Hematopoietic multipotent progenitor cell (in vitro differentiated cells): ENCODE measurements at places on chromosomes 12 and 14. TPM values are rescaled to one million over a fixed set of nuclear protein-coding genes. Genes with fewer than 3 reads are reported as not detected.

RTN1 gene
- total RNA-seq = 0.54 TPM

ACACB gene
- 28.8 TPM for total RNA-seq

LRP1-AS gene
- total RNA-seq = not detected

SLC8B1 gene
- total RNA-seq = 37.4 TPM

KRT79 gene
- total RNA-seq = under 0.01 TPM

IL22 gene
- not detected for total RNA-seq

SERPINA1 gene
- total RNA-seq = 3.8 TPM

SDR9C7 gene
- not detected for total RNA-seq

KRT78 gene
- not detected for total RNA-seq

MUCL1 gene
- total RNA-seq = not detected

PRB2 gene
- not detected for total RNA-seq

CAPZA3 gene
- total RNA-seq = not detected

UBE3B gene
- total RNA-seq = 21.0 TPM

TUNAR gene
- not detected for total RNA-seq

GRCh38 chr14:95431199-95432143, 85.0 kb downstream of the SYNE3 start:
- peak; percentile 34 for DNase-seq

DNA sequence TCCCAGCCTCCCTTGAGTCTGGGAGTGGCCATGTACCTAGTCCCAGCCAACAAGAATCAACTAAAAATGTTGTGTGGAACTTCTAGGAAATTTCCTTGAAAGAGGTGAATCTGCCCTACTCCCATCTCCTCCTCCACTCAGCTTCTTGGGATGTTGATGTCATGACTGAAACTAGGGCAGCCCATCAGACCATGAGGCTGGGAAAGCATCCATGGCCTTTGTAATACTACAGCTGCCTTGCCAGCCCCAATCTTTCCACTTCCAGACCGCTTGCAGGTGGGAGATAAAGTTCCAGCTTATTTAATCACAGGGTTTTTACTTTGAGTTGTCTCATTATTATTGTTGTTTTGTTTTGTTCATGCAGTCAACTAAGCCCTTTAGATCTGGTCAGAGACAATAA, 170.3 kb upstream of the LMNTD1 start:
- no peak for DNase-seq

DNA sequence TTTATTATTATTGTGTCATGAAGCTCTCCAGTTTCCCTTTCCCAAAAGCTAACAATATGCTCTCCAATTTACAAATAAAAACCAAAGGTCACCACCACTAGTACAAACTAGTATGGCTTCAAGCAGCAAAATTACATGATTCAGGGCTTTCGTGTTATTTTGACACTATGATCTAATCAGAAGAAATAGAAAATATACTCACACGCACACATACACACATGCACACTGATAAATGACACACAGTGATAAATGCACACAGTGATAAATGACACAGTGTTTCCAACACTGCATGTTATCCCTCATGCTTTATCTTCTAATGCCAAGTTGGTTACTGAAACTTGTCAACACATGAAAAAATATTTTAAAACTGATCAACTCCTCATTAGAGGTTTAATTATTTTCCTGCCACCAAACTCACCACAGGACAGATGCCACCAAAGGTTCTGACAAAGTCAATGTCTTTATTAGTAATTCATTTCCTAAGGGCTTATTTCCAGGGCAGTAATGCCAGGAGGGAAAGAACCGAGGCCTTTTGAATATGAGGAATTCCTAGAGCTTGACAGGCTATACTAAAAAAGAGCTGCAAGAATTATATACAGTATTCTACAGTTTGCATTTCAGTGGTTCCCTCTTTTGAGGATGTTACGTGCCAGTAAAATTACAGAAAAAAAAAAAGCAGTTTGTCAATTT, 82.4 kb downstream of the PPP2R5E start:
- DNase-seq = no peak

DNA sequence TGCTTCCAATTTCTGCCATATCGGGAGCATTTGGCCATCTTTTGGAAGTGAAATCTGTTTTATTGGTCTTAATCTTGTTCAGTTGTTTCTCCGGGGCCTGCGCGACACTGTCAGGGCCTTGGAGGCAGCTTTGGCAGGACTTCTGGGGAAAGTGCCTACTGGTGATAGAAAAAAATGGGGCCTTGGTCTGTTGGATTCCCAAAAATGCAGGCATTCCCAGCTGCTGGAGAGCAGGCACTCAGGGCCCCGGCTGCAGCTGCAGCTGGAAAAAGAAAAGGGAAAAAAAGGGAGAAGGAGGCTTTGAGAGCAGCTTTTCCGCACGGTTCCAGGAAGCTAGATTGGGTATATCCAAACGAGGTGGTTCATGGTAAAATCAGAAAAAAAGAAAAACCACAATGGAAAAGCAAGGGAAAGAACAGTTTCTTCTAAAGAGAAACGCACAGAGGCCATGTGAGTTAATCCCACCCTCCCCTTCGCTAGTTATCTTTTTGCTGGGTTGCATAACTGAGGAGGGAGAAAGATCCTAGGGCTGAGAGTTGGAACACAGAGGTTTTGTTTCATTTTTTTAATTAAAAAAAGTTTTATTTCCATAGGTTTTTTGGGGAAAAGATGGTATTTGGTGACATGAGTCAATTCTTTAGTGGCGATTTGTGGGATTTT, 134.7 kb upstream of the RFLNA start:
- no peak for DNase-seq

DNA sequence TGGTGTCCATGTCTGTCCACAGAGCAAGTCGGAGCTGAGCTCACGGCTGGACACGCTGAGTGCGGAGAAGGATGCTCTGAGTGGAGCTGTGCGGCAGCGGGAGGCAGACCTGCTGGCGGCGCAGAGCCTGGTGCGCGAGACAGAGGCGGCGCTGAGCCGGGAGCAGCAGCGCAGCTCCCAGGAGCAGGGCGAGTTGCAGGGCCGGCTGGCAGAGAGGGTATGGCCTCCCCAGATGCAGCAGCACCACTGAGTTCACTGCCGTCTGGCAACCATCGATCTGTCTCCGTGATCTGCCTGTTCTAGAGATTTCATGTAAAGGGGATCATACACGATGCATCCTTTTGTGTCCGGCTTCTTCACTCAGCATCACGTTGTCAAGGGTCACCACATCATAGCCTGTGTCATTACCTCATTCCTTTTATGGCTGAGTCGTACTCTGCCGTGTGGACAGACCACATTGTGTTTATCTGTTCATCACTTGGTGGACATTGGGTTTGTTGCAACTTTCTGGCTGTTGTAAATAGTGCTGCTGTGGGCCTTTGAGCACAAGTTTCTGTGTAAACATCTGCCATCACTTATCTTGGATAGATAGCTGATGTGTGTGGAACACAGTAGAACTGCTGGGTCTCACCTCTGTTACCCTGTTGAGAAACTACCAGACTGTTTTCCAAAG, 21.9 kb downstream of the HIP1R start:
- DNase-seq = no peak

GRCh38 chr12:58408516-58408915, 467.1 kb downstream of the ATP23 start:
- no peak for DNase-seq

GRCh38 chr14:100675699-100676684, 50.7 kb upstream of the DLK1 start:
- no peak for DNase-seq

- no peak for DNase-seq
Measured at GRCh38 chr12:90593596-90594295, 361.2 kb downstream of the CCER1 start.

DNA sequence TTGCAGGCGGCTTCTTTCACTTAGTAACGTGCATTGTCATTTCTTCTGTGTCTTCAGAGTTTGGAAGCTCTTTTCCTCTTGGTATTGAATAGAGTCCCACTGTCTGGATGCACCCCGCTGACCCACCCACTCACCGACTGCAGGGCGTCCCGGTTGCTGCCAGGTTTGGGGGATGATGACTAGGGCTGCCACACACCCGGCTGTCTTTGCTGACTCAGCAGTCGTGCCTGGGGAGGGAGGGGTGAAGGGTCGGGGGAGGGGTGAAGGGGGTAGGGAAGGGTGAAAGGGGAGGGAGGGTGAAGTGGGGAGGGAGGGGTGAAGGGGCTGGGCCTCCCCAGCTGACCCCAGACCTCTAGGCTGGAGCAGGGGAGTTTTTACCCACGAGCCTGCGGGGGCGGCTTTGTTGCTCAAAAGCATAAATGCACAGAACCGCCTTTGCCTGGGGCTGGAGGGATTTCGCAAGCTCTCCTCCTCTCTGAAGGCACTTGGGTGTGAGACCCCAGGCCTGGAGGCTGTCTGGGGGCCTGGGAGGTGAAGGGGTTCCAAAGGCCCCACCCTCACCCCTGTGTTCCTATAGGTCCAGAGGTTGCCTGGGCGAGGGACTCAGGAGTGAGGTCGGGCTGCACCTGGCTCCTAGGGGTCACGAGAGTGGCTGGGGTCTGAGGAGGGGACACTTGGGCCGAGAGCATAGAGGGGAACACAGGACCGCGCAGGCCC, 31.3 kb upstream of the ULK1 start:
- peak; percentile 18 for DNase-seq

GRCh38 chr12:113174461-113175384, 10.6 kb downstream of the DDX54 start:
- DNase-seq = peak; percentile 76

DNA sequence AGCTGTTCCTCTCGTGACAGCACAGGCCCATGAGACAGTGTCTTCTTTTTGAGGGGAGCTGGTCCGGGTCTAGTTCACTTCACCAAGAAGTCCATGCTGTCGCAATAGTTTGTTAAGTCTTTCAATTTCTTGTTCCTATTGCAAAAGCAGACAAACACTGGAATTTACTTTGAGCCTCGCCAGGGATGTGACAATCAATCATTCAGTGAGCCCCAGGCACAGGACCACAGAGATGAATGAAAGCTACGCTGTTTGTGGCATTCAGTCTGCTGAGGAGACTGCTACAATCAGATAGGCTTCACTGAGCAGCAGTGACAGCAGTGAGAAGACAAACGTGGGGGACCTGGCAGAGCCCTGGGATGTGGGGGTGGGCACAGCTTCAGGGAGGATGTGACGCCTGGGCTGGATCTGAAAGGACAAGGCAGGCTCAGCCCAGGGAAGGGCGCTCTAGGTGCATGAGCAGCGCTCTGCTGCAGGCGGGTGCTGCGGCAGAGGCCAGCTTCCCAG, 35.5 kb downstream of the TCTN1 start:
- DNase-seq = no peak

GRCh38 chr14:34170882-34171281, 220.0 kb upstream of the EGLN3 start:
- DNase-seq = no peak

GRCh38 chr12:106976668-106977067, 10.3 kb downstream of the MTERF2 start:
- no peak for DNase-seq

- DNase-seq = no peak
Measured at GRCh38 chr14:90491911-90492531, 95.2 kb downstream of the CALM1 start.

DNA sequence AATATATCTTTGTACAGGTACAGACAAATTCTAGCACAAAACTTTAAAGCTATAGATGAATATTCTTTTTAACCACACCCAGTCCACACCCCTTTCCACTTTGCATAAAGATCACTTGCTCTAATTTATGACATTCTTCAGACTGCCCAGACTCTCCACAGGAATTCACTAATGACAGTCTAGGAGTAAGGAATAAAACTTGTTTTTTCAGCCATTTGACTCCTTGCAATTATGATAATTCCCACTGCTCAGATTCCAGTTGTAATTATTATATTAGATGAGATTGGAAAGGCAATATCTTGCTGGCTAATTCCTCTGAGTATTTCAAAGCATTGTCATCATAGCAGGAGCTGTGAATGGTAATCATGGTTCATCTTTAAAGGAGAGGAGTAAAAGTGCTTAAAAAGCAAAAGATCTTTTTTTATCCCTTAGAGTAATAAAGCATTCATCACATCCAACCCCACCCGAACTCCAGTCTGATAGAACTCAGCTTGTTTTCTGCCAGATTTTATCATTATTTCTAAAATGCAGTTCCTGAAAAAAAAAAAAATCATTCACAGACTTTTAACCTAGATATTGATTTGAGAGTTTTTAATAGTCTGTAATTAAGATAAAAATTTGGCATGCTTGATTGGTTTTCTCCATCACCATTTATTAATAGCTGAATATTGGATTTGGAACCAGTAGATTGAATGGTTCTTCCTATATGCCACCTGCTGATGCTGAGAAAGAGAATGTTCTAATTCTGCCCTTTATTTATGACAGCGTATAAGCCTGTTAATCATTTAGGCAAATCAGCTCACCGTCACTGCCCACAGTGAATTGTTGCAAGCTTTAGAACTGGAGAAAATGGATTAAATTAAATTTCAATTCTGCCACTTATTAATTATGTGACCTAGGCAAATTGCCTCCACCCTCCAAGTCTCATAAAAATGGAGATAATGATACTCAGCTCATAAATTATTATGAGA, 93.9 kb upstream of the RASSF8 start:
- DNase-seq = no peak

GRCh38 chr12:81896771-81897170, 137.6 kb upstream of the PPFIA2 start:
- peak; percentile 30 for DNase-seq

DNA sequence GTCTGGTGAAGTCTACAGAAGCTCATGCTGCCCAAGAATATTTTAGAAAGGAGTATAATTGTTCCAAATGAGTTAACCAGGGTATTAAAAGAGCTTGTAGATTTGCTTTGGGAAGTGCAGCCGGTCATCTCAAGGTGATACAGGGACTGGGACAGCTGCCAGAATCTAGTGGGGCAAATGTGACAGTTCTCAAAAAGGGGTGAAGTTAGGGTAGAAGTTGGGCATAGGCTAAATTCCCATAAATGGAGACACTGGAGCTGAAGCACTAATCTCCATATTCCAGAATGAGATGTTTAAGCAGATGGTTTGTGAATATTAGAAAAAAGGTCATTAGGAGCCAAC, 94.7 kb downstream of the ANO6 start:
- DNase-seq = no peak

GRCh38 chr14:52922656-52923055, 28.2 kb downstream of the FERMT2 start:
- no peak for DNase-seq

DNA sequence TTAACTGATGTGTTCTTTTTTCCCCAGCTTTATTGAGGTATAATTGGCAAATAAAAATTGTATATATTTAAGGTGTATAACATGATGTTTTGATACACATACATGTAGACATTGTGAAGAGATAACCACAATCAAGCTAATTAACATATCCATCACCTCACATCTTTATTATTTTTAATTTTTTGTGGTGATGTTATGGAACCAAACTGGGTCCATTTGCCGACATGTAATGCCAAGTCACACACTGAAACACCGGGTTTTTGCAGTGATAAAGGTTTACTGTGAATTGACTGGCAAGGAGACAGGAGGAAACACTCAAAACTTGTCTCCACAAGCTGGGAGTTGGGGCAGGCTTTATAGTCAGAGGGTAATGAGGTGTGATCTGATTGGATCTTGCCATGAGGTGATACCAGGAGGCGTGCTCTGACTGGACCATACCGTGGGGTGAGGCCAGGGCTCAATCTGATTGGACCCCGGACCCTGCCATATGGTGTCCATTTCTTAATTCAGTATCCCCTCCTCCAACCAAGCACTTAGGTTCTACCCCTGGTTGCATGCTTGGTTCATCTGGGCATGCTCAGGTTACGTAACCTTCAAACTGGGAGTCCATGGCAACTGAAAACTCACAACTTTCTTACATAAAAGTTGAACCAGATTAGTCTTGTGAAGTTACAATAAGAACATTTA, 11.8 kb upstream of the WSCD2 start:
- no peak for DNase-seq

GRCh38 chr14:24072881-24073877, 1.8 kb downstream of the CPNE6 start:
- no peak for DNase-seq

- DNase-seq = no peak
Measured at GRCh38 chr12:69475237-69475975, 5.2 kb downstream of the FRS2 start.

GRCh38 chr14:66649498-66649897, 141.6 kb downstream of the GPHN start:
- no peak for DNase-seq
